ENCODE measurements at places on chromosomes 12 and 14.
A peak's percentile ranks its signal among the peaks of the same experiment; 100 is the strongest.

- DNase-seq, result no peak
Measured at GRCh38 chr12:22821985-22822384, 197.0 kb downstream of the ETNK1 start.

GRCh38 chr12:47413806-47414205 is 292.0 kb downstream of the RPAP3 start:
- no peak for DNase-seq

GRCh38 chr12:6970096-6970527 is 352 bp downstream of the PHB2 start:
- DNase-seq, result no peak

- DNase-seq, result no peak
Measured at GRCh38 chr14:32417956-32418552, 89.0 kb downstream of the AKAP6 start.

DNA sequence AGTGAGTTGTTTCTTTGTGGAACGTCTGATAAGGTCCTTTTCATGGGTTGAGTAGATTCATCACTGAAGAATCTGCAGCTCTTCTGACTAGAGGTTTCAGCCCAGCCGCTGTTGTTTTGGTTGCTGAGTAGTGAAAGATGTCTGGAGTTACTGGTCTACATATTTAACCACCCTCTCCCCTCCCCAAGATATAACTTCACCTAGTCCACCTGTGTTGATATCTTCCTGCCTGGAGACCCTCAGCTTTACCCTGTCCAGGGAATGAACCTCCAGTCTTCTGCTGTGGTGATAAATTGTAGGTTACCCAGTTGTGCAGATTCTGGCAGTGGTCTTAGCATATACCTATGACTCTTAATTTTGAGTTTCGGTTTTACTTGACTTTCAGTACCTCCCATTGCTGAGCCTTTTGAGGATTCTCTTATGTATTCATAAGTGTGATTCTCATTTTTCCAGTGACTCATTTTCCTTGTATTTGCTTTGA is 62.9 kb downstream of the CCDC91 start:
- DNase-seq, result no peak

GRCh38 chr12:96189781-96190180 is 4.4 kb upstream of the ELK3 start:
- no peak for DNase-seq

- DNase-seq, result no peak
Measured at GRCh38 chr12:45389426-45389825, 173.5 kb downstream of the ANO6 start.

DNA sequence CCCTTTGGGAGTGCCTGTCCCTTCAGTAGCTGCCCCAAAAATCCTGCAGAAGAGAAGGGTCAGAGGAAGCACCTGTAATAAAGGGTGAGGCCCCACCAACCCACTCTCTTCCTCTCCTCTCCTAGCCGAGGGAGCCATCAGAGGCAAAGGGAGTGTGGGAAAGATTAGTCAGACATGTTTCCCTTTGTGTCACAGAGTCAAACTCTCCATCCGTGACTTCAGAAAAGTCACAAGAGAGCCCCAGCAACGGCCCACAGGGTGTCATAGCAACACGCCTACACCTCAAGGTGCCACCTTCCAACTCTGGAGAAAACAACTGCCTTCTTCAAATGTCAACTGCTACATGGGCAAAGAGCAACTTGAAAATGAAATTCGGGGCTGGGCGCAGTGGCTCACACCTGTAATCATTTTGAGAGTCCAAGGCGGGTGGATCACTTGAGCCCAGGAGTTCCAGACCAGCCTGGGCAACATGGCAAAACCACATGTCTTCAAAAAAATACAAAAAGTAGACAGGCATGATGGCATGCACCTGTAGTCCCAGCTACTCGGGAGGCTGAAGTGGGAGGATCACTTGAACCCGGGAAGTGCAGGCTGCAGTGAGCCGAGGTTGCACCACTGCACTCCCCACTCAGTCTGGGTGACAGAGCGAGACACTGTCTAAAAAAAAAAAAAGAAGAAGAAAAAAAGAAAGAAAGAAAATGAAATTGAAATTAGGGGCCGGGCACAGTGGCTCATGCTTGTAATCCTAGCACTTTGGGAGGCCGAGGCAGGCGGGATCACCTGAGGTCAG is 17.7 kb upstream of the CD27 start:
- no peak for DNase-seq

- no peak for DNase-seq
Measured at GRCh38 chr12:128810182-128811127, 13.3 kb downstream of the SLC15A4 start.

- no peak for DNase-seq
Measured at GRCh38 chr14:47557894-47558293, 117.5 kb downstream of the MDGA2 start.

GRCh38 chr12:337039-337438 is 52.1 kb downstream of the KDM5A start:
- DNase-seq, result no peak

DNA sequence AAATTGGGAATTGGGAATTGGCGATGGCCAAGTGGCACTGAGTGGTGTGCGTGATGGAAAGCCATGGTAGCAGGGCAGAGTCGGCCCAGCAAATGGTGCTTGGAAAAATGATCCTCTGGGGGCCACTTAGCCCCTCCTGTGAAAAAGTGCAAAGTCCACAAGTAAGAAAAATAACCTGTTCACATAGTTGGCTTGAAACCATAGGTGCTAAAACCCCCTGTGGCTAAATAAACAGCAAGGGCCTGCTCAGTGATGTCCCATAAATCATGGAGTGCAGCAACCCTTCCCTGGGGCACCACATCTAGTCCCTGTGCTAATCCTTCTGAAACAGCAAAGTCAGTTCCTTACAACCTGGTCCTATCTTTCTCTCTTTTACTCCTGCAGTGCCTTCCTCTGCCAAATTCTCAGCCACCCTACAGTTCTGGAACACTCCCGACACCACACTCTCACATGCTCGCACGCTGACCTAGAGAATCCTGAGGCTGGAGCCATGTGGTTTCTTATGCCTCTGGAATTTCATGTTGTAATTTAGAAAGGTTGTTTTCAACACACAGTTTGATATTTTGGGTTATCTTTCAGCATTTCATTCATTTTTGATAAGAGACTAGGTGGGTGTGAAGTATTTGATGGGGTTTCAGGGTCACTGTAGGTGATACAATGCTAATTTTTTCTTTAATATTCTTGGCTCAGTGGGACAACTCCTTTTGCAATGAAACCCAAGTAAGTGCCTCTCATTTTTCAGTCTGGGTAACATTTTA is 123.6 kb downstream of the SMOC1 start:
- DNase-seq, result no peak

DNA sequence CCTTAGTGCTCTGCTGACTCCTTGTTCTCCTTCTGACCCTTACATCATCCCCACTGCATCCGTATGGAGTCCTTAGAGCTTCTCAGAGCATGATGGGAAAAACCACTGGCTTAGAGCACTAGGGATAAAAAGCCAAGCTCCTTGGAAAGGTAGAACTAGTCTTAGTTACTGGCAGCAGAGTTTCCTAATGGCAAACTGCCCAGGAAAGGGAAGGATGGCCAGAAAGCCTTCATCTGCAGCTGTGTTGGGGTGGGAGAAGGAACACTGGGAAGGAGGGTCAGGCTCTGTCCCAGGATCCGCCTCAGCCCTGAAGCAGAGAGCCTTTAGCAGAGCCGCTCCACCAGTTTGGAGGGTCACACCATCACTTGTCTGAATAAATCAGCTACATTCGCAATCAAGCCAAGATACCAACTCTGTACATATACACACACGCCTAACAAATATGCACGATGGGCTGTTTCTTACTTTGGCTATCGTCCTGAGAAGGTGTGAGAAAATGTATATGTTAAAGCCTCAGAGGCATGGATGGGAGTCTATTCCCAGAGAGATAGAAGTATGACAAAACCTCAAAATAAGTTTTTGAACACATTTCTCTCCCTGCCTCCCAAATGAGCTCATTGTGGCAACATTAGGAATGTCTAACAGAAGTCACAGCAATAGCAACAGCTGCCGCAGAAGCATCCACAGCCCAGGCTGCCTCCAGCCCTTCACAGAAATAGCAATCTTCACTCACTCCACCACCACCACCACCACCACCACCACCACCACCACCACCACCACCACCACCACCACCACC is 18.6 kb upstream of the GALNT8 start:
- DNase-seq, result no peak

DNA sequence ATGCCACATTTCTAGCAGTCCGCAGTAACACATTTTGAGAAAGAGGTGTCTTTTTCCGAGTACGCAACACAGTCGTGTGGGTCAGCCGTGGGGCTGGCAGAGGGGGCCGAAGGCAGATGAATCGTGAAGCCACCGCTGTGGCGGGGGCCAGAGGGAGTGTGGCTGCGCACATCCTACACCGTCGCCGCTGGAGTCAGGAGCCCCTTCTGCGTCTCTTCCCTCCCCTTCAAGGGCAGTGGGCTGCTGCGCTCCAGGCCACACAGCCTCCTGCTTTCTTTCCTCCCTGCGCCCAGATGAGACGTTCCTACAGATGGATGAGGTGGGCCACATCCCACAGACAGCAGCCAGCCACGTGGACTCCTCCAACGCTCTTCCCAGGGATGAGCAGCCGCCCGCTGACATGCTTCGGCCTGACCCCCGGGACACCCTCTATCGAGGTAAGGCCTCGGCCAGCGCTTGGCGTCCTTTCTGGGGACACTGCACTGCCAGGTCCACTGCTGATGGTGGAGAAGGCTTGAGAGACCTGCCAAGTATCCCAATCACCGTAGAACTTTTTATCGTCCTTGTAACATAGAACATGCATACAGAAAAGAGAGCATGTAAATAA is 89.8 kb downstream of the B4GALNT3 start:
- no peak for DNase-seq

GRCh38 chr14:54026671-54027070 is 70.0 kb upstream of the BMP4 start:
- DNase-seq, result no peak

- peak; percentile 57 for DNase-seq
Measured at GRCh38 chr12:6062757-6063735, 61.4 kb downstream of the VWF start.

All from neuronal stem cell (in vitro differentiated cells).